HT1080 (cell line): ENCODE measurements at places on chromosomes 11 and 22.

DNA sequence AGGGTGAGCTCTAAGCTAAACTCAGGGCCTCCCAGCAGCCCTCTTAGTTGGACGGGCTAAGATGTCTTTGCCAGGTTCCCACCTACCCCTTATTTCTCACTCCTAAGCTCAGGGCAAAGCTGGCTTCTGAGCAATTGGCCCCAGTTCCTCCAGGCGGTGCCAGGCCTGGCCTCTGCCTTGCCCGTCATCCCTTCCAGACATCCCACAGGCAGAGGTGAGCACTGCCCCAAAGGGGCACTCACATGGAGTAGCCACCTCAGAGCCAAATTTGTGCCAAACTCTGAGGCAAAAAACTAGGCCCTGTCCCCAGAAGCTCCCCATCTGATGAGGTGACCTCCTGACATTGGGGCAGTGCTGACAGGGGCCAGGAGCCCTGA, 9.7 kb downstream of the RHOD start:
- no peak for DNase-seq

DNA sequence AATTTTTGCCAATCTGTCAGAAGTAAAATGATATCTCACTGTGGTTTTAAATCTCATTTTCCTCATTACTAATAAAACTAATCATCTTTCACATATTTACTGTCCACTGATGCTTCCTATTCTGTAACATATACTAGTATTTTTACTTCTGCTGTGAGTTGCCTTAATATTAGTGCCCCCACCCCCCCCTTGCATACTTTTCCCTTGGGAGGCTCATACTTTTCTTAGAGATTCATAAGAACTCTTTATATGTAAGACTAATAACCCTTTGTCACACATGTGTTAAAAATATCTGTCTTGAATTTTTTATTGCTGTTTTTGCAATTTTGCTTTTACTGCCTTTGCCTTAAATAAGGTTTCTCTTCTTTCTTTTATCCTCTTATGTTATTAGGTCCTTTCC, 87.2 kb downstream of the PHF21A start:
- no peak for DNase-seq

DNA sequence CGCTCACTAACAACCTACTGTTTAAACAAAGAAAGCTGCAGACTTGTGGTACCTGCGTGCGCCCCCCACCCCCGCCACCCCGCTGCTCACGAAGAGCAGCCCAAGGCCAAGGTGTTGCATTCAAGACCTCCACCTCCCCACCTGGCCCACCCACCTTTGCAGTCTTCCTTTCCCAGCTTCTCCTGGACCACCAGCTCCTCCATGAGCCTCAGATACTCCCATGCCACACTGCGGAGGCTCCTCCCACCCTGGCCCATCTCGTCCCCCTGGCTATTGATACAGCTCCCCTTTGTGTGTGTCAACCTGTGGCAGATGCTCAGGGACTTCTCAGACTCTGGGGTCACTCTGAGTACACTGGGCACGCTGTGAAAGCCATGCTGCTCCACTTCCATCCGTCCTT, 3.9 kb downstream of the CDPF1 start:
- DNase-seq, result no peak

DNA sequence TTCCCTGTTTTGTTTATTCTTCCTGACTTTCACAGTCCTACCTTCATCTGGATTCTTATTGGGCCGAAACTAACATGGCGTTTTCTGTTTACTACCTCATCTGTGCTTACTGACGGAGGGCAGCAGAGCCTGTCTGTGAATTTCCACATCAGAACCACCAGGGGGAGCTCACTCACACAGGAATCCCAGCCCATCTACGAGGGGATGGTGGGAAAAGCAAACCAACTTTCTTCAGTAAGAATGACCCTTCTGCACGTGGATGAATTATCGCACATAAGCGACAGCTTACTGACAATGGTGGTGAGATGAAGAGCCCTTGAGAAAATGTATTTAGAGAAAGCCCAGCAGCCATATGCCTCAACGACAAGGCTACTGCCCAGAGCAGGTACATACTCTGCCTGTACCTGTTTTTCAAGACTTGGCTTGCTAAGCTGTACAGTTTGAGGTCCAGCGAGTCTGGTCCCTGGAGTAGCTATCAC, 42.5 kb downstream of the LARGE2 start:
- peak; percentile 78 for DNase-seq

DNA sequence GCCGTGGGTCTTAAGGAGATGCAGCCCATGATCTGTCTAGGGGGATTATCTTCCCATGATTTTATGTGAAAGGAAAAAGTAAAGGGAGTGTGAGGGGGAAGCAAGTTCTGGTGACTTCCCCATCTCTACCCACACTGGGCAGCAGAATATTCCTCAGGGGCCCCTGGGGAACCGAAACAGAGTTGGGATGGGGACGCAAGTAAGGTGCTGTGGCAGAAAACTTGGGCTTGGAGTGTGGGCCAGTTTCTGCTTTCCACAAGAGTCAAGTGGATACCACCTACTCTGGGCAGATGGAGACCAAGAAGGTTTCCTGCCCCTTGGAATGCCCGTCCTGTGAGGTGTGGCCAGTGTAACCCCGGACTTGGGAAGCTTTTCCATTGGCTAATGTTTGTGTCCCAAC, 64.4 kb downstream of the SGSM3 start:
- no peak for DNase-seq

DNA sequence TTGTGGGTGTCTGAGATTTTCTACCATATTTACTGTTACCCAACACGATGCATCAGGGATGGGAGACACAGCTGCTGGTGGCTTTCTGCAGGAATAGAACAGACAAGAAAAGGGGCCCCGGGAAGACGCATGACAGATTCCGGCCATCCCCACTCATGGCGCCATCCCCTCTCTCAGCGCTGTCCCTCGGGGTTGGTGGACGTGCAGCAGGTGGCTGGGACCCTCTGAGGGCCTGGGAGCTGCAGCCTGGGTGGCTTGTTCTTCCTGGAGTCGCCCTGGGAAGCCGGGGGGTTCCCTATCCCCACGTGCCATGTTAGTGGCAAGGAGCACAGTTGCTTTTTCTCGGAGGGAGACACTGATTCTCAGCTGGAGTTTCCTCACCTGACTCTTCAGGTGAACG, 1123.3 kb downstream of the BRD1 start:
- no peak for DNase-seq

- no peak for DNase-seq
Measured at GRCh38 chr11:12102588-12103410, 7.6 kb upstream of the MICAL2 start.
